ENCODE measurements at places on chromosomes 7 and 10.

DNA sequence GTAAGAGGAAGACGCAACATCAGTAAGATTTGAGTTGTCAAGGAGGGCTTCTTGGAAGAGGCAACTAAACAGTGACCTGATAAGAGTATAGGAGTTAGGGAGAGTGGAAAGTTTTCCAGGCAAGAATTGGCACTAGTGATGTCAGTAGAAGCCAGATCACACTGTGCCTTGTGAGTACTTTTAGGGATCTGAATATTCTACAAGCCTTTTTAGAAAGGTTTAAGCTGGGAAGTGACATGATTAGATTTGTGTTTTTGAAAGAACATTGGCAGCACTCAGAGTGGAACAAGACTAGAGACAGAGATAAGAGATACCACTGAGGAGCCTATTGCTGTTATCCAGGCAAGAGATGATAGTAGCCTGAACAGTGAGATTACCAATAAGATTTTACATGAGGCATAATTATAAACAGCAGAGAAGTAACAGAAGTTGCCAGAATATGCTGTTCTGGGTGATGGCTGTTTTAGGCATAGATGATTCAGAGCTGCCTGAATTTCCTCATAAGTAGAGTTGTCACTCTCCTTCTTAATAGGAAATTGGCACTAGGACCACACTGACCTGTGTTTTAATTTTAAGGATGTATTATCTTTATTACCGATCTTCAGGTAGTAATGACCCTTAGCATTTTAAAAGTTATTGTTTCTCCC, 45.6 kb downstream of the NHLRC2 start:
- DNase-seq = no peak

DNA sequence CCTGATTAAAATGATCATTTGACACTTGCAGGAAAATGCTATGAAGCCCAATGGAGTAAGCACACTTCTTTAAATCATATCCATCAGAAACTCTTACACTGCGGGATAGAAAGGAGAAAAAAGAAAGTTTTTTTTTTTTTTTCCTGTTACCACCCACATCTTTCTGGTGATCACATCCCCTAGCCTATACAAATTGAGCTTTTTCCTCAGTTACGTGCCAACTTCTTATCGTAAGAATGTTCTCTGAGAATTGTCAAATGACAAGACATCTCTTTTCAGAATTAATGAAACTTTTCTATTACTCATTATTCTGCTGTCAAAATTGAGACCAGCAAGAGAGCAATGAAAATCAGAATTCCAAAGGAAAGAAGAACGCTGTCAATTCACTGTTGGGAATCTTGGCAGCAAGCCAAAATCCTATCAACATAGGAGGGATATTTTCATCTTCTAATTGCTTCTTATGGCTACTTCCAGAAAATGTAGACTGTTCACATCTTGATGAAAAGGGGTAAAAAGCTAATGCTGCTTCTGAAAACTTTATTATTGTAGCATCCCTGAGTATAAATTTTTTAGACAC, 179.5 kb downstream of the ADAM12 start:
- no peak for DNase-seq

DNA sequence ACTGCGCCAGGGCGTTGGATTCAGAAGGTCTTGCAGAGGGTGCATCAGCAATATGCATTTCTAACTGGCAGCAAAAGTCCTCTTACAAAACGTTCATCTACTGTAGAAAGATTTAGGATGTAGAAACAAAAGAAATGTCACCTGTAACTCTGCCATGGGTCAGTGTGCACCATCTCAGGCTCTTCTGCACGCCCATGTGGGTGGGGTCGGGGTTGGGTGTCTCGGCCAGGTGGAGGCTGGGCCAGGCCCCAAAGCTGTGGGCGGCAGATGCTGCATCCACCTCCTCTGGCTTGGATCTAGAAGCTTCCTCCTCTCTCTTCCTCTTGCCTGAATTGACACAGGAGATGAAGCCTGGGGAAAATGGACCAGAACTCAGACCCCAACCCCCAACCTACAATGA, 111.3 kb upstream of the PPP2R2D start:
- DNase-seq = no peak

- no peak for DNase-seq
Observed at GRCh38 chr7:30694218-30694745, 12.0 kb upstream of the CRHR2 start.

DNA sequence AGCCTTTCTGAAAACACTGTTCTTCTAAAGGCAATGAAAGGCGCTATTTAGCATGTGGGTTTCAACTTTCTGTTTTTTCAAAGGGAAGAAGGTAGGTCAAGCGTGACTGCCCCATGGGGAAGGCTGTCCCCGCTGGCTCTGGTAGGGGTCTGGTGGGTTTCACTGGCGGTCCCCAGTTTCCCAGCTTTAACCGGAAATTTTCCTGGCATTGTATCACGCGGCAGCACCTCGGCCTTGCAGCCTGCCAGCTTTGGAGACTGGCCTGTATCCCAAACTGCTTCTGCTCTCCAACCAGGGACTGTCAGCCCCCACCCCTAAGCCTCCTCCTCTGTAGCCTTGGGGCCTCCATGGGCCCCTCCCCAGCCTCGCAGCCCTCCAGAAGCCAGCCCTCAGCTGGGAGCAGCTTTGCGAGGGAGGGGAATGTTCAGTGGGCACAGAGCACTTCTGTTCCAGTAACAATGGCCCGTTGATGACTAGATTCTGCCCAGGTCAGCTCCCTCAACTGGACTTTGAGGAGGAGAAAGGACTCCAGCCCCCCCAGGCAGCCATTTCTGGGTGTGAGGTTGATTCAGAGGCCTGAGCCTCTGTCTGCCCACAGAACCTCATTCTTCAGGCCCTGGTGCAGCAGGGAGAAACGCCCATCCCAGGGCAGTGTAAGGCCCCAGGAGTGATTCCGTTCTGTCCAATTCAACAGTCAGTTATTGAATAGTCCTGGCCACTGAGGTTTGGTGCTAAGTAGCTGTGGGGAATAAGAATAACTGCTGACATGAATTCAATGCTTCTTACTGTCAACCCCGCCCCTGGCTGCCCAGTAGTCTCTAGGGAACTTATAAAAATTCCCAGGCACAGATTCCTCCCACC, 17.1 kb downstream of the CHST3 start:
- no peak for DNase-seq

GRCh38 chr7:923108-924041, 31.1 kb downstream of the ADAP1 start:
- DNase-seq = peak; percentile 93

GRCh38 chr7:96085953-96086352, 235.9 kb downstream of the SLC25A13 start:
- DNase-seq = no peak

GRCh38 chr7:77353407-77353721, 62.8 kb downstream of the GSAP start:
- DNase-seq = no peak

- no peak for DNase-seq
Observed at GRCh38 chr7:159084069-159084801, 60.4 kb downstream of the VIPR2 start.

DNA sequence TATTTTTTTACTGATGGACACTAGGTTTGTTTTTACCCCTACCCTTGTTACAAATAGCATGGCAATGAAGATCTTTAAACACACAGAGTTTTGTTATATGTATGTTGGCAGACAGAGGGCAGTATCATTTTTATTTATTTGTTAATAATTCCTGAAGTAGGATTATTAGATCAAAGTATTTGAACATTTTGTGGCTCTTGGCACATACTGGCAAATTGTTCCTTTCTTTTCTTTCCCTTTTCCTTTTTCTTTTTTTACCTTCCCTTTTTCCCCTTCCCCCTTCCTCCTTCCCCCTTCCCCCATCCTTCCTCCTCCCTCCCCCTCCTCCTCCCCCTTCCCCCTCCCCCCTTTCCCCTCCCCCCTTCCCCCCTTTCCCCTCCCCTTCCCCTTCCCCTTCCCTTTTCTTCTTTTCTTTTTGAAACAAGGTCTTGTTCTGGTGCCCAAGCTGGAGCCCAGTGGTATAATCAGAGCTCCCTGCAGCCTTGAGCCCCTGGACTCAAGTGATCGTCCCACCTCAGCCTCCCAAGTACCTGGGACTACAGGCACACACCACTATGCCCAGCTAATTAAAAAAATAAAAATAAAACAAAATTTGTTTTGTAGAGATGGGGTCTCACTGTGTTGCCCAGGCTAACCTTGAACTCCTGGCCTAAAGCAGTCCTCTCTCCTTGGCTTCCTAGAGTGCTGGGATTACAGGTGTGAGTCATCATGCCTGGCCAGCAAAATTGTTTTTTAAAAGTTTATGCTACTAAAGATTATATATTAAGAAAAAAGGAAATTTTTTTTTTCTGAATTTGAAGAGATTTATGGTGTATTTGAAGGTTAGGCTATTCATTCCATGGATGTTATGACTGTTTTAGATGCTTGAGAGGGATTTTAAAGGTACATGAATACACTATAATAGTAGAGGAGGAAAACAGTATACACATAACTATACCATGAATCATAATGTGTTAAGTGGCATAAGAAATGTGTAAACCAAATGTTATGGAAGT, 39.3 kb downstream of the SEPTIN7 start:
- DNase-seq = no peak

- no peak for DNase-seq
Observed at GRCh38 chr7:24971333-24972165, 8.4 kb downstream of the OSBPL3 start.

- DNase-seq = no peak
Observed at GRCh38 chr7:105937411-105937810, 25.7 kb upstream of the CDHR3 start.

DNA sequence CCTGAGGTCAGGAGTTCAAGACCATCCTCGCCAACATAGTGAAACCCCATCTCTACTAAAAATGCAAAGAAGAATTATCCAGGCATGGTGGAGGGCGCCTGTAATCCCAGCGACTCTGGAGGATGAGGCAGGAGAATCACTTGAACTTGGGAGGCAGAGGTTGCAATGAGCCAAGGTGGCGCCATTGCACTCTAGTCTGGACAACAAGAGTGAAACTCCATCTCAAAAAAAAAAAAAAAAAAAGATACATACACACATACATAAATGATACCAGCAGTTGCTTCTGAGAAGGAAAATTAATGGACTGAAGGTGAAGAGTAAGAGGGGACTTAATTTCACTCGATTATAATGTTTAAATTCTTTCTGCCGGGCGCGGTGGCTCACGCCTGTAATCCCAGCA, 40.2 kb upstream of the PAX2 start:
- no peak for DNase-seq

- DNase-seq = no peak
Observed at GRCh38 chr10:75303045-75303777, 67.5 kb upstream of the COMTD1 start.

DNA sequence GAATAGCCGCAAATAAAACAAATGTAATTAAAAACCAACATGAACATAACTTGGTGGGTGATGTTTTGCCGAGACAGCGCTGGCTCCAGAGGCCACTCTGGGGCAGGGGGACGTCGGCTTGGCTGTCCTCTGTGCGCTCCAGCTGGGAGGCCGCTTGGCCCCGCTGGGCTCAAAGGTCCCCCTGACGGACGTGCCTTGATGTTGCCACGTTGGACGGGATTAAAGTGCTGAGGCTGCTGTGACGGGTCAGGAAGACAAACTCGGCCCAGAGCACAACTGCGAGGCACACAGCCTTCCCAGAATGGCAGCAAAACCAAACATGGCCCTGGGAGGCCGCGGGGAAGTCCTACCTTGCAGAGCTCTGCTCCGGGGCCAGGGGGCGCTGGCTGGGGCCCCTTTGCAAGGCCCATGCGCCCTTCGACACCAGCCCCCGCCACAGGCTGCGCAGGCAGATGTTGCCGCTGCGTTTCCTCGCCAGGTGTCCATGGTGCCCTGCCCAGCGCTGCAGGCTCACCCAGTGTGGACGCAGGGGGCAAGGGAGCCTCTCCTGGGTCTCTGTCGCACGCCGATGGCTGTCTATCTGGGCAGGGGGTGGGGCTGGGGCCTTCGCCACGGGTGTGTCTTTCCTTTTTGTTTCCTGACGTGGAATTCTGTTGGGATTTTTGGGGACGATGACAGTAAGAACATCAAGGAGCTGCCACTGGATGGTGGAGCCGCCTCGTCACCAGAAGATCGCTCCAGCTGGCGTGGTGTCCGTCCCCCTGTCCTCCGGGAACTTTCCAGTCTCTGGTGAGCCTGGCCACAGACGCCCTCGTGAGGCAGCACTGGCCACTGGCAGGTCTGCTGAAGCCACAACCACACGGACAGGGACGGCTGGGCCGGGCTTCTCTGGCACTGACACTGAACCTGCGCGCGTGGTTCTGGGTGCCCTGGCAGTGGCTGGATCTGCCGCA, 99.6 kb upstream of the DIP2C start:
- DNase-seq = no peak

GRCh38 chr10:103747193-103747865, 108.0 kb downstream of the SH3PXD2A start:
- DNase-seq = no peak

GRCh38 chr7:114931656-114932011, 9.7 kb downstream of the MDFIC start:
- peak; percentile 24 for DNase-seq

GRCh38 chr10:113452146-113452845, 100.6 kb upstream of the HABP2 start:
- DNase-seq = no peak

GRCh38 chr7:39645482-39646407, 22.4 kb downstream of the RALA start:
- DNase-seq = no peak

DNA sequence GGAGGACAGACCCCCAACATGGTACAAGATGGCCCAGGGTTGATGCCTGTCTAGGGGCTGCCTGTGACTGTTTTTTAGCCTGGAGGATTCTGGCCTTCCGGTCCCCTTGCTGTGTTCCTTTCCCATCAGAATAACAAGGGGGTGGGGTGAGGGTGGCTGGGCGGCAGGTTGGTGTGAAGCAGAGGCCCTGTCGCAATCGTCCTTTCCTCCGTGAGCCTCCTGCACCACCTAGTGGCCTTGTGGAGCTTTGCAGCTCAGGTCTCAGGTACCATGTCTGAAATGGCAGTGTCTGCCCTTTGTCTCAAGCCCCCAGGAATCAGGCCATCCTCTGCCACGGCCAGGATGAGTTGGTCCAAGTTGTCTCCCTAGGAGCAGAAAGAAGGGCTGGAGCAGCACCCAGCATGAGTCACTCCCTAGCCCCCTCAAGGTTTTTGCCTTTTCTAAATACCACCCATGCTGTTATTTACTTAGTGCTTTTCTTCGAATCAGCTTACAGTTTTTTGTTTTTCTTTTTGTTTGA, 24.2 kb downstream of the TACR2 start:
- peak; percentile 87 for DNase-seq

- DNase-seq = no peak
Observed at GRCh38 chr10:123726381-123726780, 60.2 kb downstream of the GPR26 start.

- no peak for DNase-seq
Observed at GRCh38 chr10:51596695-51597094, 102.7 kb downstream of the CSTF2T start.

GRCh38 chr10:89342206-89342958, 14.6 kb downstream of the IFIT3 start:
- no peak for DNase-seq

GRCh38 chr10:124709861-124710260, 34.3 kb downstream of the FAM53B start:
- no peak for DNase-seq

DNA sequence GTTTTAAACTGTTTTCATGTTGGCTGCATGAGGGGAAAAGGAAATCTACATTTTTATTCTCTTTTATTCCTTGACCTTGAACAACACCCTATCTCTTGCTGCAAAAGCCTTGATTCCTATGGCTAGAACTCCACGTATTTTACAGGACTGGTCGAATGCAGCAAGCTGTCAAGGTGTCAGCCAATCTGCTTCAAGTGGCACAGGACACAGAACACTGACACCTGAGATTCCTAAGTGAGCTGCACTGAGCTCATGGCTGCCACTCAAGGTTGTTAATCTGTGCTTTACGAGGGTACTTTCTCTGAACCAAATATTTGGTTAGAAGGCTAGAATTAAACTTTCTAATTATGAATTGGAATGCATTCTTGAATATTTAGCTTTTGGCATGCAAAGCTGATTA, 349.7 kb upstream of the COBL start:
- DNase-seq = no peak

GRCh38 chr10:55550236-55550635, 749.2 kb upstream of the PCDH15 start:
- DNase-seq = no peak

Measured in CD8-positive, alpha-beta T cell (primary cell).